Activated CD8-positive, alpha-beta memory T cell treated with anti-CD3 and anti-CD28 coated beads for 1 hour (primary cell): ENCODE measurements at places on chromosomes 7 and 10.

DNA sequence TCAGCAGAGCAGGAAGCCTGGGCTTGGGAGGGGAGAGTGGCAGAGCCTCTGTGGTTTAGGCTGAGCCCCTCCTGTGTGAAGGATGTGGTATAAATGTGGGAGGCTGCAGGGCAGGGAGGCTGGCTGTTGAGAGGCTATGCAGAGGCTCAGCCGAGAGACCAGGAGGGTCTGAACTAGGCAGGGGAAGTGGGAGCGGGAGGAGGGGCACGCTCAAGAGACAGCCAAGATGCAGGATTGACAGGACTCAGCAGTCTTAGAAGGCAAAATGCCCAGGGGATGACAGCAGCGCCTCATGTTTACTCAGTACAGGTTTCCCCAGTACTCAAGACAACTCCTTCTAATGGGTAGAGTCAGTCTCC is 24.3 kb downstream of the BTBD16 start:
- no peak for DNase-seq

GRCh38 chr7:33798686-33799325 is 106.5 kb upstream of the BMPER start:
- DNase-seq, result no peak

DNA sequence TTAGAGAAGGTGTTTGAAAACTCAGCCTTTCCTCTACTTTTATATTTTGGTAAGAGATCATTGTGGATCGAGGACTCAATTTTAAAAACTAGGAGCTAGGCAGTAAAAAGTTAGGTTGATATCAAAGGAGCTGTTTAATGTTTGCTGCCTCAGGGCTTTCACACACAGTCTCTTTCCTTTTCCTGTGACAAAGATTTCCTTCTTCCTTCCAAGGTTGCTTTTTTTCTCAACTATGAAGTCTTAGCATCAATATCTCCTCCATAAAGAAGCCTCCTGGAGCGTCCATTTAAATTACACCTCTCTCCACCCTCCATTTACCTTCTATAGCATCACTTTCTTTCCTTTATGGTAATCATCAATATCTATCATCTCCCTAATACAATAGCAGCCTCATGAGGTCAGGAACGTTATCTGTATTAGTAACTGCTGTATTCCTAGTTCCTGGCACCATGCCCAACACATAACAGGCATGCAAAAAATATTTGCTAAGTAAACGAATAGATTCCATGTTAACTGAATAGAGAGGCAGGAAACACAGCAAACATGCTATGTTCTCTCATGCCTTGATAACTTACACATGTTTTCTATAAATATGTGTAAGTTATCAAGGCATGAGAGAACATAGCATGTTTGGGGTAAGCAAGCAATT is 48.5 kb downstream of the GNAT3 start:
- DNase-seq, result no peak

- DNase-seq, result no peak
Measured at GRCh38 chr7:13288516-13288915, 601.1 kb downstream of the ARL4A start.

DNA sequence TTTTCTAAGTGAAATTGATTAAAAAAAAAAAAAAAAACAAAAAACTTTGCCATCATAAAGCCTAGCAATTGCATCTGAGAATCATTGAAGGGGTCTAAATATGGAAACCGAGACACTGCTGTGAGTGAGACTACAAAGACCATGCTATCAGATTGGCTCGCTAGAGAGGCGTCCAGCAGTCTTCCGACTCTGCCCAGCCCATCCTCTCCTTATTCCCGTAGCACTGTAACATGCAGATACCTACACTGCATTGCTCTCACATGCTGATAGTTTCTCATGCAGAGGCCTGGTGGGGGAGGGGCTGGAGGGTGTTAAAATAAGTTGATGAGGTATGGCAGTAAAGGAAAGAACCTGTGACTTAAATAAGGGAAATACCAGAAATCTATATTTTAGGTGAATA is 130.7 kb downstream of the NRF1 start:
- DNase-seq, result no peak

GRCh38 chr10:27730041-27730440 is 15.6 kb downstream of the MKX start:
- DNase-seq, result no peak

DNA sequence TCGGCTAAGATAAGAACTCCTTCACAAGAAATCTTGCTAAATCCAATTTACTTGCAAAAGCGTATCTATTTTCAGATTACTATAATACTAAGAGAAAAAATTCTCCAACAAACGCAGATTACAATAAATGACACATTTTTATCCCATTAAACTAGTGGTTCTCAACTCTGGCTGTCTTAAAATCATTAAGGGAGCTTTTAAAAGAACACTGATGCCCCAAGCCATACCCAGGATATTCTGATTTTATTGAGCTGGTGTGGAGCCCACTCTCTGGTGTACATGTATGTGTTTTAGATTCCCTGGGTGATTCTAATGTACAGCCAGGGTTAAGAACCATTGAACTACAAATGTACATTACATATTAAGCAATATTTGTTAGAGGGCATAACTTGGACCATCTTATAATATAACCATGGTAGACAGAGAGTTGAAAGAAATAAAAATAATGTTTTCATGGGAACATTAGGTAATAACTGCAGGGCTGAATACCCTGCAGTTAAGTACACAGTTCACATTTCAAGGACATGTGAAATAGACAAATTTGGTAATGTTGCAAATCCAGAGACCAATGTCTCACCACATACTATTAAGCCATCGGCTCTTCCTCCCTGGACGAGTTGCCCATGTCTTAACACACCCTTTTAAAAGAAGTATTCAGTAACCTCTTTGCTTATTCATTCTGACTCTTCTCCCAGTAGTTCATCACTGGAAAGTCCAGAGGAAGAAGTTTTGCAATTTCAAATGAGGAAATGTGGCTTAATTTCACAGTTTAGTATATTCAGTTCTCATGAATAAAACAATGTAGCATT is 6.2 kb downstream of the GSAP start:
- no peak for DNase-seq

DNA sequence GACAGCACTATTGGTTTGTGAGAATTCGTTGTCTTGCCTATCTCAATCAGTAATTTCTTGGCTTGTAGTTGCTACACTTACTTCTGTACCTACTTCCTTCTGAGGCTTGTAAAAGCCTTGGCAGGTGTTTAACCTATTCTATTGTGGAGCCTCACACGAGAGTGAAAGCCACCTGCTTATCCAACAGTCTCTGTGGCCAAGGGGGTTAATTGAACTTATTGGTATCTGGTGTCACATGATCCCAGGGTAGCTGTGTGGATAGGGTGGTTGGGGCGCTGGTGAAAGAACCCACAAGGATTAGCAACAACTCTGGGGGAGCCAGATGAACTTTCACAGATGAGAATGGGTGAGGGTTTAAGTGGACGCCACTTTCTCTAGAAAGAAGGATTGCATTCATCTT is 13.9 kb upstream of the ATP6V0E2 start:
- DNase-seq, result no peak

GRCh38 chr7:6149996-6150395 is 118.8 kb downstream of the ANKRD61 start:
- DNase-seq, result no peak

- no peak for DNase-seq
Measured at GRCh38 chr10:112912410-112912928, 37.6 kb upstream of the TCF7L2 start.

DNA sequence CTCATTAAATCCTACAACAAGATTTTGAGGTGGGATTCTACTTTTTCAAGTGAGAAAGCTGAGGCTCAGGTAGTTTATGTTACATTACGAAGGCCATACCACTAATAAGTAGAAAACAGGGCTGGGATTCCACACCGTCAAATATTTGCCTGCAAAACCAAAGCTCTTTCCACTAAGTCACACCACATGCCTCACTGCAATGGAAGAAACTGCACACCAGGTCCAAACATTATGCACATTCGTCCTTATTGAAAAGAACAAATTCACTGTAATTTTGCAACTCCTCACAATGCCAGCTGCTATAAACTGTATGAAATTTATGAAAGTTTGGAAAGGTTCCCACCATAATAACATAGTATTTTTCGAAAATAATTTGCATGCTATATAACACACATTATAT is 66.5 kb downstream of the DGKB start:
- DNase-seq, result no peak

DNA sequence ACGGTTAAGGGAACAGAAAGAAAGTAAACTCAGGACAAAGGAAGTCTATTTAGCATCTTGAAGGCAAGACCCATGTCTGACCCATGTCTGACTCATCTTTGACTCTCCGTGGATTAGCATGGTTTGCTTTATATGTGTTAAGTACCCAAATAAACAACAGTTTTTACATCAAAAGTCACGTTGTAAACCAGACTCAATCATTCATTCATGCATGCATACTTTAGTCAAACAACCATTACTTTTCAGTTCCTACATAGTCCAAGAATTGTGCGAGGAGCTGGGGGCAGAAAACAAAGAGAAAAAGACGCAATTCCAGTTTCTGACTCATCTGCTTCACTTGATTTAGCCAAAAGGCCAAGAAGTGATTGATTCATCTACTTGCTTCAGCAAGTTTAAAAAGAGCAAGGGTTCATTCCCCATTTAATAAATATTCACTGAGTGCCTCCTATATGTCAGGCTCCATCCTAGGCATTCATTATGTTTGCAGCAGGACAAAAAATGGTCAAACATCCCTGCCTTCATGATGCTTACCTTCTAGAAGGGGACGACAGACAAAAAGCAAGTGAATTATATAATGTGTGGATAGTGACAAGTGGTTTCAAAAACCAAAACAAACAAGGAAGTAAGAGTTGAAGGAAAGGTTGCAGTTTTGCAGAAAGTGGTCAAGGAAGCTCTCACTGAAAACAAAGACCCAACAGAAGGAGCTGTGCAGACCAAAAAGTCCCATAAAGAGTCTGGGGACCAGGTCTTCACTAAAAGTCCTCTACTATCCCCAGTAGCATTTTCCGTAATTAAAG is 116.2 kb downstream of the FAM107B start:
- no peak for DNase-seq

DNA sequence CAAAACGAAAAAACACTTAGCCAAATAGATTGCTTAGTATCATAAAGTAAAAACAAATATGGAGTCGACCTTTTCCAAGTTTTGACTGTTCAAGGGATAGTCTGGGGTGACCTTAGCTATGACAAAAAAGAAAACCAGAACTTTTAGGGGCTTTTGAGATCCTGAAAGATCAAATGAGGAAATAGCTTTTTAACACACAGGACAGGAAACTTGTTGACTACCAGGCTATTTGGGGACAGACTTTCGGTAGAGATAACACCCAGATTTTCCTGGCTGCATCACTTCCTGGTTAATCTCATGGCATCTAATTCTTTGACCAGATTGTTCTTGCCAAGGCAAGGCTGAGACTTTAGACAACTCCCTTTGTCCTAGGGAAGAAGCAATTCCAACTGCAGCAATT is 34.5 kb upstream of the EGR2 start:
- no peak for DNase-seq

DNA sequence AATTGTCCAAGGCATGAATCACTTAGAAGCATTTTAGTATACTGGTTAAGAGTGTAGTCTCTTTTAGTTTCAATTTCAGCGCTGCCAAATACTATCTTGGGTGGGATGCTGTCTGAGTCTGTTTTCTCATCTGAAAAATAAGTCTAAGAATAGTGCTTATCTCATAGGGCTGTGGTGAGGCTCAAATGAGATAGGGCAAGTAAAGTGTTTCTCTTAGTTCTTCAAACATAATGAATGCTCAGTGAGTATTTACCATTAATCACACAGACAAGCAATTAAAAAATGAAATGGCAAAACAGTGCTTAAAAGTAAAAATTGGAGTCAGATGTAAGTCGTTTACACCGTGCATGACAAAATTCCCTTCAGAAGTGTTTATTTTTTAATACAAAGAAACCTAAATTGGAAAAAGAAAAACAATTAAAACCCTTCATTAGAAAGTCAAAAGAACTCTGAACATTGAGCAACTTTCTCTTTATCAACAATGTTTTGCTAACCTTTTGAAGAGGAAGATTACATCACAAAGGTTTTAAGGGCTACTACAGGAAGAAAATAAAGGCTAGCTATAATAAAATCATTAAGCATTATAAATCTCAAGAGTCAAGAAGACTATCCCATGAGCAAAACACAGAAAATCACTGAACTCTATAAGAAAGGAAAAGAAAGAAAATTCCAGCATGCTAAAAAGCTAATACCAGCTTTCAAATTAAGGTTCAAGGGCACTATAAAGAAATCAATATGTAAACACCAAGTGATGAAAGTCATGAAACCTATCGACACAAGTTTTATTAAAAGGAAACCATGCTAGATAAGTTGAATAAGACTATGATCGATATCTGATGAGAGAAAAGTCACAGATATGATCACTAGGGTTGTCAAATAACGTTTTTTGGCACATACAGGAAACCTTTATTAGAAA is 45.6 kb upstream of the C1GALT1 start:
- no peak for DNase-seq

- DNase-seq, result no peak
Measured at GRCh38 chr10:110655320-110655719, 11.2 kb downstream of the RBM20 start.

DNA sequence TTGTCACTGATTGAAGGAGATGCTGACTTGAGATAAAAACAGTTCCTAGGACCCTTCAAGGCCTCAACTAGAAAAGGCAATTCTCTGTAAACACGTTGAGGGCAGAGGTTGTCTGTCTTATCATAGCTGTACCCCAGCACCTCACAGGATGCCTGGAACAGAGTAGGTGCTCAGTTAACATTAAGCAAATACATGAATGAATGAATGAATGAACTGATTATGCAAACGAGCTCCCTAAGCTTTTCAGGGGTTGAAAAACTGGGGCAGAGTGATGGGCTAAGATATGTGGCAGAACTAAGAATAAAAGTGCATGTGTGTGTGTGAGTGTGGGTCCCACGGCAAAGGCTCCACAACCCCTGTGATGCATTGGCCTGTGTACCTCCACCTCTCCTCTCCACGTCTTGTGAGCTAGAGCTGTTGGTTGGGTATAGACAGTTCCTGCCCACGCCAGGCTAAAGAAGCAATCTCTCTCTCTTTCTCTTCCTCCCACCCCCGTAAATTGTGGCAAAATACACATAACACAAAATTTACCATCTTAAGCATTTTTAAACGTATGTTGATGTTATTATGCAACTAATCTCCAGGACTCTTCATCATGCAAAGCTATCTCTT is 20.9 kb upstream of the SMC3 start:
- DNase-seq, result no peak

DNA sequence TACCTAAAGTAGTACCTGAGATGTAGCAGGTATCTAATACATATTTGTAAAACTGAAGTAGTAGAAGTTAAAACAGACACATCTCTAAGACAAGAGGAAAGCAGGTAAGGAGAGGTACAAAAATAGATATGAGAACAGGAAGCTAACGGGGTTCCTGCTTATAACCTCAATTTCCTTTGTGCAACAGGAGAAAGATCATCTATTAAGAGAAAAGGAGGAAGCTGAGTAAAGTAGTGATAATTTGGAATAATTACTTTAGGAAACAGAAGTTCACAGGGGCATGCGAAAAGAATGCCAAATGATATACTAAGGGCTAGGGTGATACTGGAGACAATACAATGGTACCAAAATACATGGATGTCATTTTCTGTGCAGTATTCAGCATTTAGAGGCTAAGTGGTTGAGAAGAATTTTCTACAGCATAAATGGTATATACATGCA is 108.7 kb downstream of the NRBF2 start:
- no peak for DNase-seq

- no peak for DNase-seq
Measured at GRCh38 chr10:85026878-85027467, 698.6 kb downstream of the CCSER2 start.
